Stimulated activated CD4-positive, alpha-beta T cell treated with anti-CD3 and anti-CD28 coated beads, Interleukin-1b, Interleukin-23, amount 100 ng/mL, for 1 hour (primary cell): ENCODE measurements at places on chromosomes 7 and 10.

GRCh38 chr10:70683601-70683934, 11.3 kb downstream of the ADAMTS14 start:
- DNase-seq, result no peak

- DNase-seq, result no peak
Observed at GRCh38 chr10:42743697-42744096, 38.9 kb upstream of the BMS1 start.

GRCh38 chr7:143243614-143244013, 19.6 kb upstream of the GSTK1 start:
- no peak for DNase-seq

DNA sequence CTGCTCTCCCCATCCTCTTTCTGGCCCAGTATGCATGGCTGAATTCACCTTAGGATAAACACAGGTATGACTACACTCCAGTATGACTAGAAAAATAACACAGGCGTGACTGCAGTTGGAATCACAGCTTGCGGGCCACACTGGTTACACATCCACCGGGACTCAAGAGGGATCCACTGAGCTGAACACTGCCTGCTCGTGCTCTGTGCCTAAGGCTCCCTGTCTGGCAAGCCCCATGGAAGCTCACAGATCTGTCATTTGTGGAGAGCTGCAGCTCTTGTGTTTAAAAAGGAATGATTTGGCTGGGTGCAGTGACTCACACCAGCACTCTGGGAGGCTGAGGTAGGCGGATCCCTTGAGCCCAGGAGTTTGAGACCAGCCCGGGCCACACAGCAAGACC, 26.8 kb downstream of the VOPP1 start:
- DNase-seq, result no peak

GRCh38 chr7:121329191-121330052, 622 bp downstream of the WNT16 start:
- DNase-seq, result no peak

DNA sequence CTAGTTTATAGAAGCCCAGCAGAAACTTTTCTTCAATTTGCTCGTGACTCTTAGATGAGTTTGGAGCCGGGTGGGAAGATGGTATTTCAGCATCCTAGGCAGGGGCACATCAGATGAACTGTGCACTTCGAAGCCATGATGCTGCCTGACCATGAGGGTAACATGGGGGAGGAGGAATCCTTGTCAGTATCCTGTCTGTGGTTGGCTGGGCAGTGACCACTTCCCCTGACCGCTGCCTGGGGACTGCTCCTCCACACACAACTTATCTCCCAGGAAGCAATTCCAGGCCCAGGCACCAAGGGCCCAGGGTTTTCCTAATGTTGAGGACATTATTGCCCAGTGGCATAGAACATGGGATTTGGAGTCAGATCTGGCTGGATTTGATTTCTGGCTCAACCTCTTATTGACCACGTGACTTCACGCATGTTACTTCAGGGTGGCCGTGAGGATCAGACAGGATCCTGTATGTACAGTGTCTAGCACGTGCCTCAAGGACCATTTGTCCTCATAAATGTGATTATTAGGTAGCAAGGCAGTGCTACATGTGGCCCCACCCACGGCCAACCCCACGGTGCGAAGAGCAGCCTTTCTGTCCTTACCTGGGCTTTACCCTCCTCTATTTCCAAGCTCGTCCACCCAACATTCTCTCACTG, 65.2 kb downstream of the PTPRE start:
- no peak for DNase-seq
